ENCODE measurements at places on chromosomes 7 and 10.

DNA sequence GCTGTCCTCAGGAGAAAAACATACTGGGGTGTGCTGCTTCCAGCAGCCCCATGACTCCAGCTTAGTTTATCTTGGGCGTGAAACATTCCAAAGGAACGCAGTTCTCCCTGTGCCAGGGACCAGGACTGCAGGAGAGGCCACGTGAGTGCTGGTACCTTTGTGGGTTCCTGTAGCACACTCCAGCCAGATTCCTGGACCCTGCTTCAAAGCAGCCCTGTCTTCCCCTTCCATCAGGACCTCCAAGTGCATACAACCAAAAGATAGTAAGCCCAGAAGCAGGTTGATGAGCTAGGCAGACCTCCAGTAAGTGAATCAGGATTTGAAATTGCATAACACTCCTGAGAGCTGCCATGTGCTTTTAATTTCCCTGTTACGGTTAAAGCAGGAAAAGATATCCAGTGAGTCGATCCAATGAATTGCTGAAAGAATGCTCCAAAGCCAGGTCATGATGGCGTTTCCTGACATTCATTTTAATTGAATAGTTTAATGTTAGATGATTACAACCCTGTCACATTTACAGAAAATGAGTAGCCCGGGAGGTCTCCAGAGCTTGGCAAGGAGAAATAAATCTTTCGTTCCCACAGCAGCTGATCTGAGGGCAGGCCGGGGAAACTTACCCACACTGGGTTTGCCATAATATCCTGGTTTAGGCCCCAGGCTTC lies 38.9 kb upstream of the CPXM2 start:
- no peak for DNase-seq

DNA sequence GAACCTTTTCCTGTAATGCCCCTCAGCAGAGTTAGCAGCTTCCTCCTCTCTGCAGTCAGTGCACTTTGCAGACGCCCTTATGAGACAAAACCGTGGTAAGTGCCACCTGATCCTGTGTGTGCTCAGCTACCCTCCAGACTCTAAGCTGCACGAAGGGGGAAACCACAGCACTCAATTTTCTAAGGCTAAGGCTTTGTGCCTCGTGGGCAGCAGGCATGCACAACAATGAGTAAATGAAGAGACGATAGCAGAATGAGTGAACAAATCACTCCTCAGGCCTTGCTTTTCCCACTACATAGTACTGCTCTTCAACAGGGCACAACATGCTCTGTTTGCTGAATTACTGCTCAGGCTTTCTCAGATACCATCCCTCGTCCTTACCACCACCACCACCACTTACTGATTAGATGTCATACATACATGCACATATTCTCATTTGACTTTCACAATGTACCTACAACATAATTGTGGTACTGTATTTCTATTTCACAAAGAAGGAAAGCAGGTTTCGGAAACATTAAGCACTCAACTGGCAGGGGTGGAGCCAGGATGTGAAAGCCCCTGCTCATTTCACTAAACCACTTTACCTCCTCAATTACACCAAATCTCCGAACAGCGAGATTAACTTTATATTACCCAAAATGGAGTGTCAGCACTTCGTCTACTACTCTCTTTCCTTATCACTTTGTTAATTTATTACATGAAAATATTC lies 85.4 kb downstream of the ICA1 start:
- no peak for DNase-seq

DNA sequence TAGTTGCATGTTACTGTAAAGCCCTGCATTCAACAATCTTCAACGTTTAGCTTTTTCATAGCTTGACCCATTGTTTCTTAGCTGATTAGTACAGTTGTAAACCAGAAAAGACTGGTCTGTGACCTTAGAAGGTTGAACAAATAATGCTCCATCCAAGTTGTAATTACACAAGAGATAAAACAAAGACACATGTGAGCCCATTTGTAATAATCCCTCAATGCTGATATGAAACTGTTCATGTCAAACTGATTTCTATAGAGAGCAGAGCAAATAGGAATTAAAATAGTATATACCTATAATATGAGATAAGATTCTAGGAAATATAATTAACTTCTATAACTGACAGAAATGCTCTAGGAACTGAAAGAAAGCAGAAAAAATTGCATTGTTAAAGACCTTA lies 94.7 kb upstream of the SLC25A13 start:
- DNase-seq: no peak

DNA sequence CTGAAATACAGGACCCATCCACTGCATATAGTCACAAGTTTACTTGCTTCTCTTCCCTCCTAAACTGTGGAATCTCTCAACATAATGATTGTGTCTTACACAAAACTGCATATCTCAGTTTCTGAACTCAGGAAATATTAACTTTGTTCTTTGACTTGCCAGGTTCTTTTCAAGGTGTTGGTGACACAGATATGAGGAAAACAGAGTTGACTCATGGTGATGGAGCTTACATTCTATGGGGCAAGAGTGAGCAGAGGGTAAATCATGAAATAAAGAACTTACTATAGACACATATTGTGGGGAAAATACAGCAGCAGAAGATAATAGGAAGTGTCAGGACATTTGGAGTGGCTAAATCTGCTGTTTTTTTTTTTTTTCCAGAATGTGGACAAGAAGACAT lies 72.5 kb upstream of the IGFBP3 start:
- DNase-seq: no peak

DNA sequence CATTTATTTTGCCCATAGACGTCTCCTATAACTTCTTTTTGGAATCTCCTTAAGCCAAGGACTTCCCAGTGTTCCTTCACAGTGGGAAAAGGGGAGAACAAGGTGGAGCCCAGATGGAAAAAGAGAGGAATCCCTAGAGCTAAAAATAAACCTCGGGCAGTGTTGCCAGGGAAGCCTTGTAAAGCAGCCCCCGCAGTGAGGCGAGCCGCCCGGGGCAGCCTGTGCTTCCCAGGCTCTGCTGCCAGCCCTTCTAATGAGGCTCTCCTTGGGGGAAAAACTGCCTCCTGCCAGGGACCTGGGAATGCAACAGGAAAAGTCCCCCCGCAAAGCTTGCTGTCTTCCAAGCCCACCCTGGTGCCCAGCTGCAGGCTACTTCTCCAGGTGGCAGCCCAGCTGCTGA lies 71.7 kb downstream of the SH3PXD2A start:
- DNase-seq: no peak

GRCh38 chr10:94193466-94193924 lies 169.2 kb downstream of the NOC3L start:
- no peak for DNase-seq

GRCh38 chr10:48996-49395 lies at the start of gene TUBB8:
TUBB8 (minus strand) TSS chr10:49296; CDS start chr10:49238, 58 bp downstream.
- no peak for DNase-seq

- DNase-seq: no peak
These were observed 88.9 kb upstream of the KLF6 start for GRCh38 chr10:3873728-3874461.

- no peak for DNase-seq
These were observed 23.0 kb upstream of the TFAM start for GRCh38 chr10:58362027-58362789.

- no peak for DNase-seq
These were observed 642.1 kb upstream of the GALNT17 start for GRCh38 chr7:70489813-70490212.

- no peak for DNase-seq
These were observed 51.2 kb upstream of the CFAP46 start for GRCh38 chr10:132993271-132994184.

DNA sequence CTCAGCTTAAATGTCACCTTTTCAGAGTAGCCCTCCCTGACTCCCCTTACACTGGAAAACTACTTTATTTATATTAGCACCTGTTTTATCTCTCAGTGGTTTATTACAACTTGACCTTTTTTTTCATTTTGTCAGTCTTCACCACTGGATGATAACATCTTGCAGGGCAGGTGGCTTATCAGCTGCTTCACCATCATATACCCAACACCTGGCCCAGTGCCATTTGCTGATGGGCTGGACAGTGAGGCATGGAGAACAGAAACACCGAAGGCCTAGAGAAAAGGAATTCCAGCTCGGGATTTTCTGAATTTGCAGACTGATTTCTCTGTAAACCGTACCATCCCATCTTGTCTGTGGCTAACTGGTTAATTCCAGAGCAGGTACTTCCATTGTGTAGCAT lies 48.5 kb downstream of the SORCS3 start:
- DNase-seq: no peak

- peak; percentile 36 for DNase-seq
These were observed 48.8 kb upstream of the SMNDC1 start for GRCh38 chr10:110353244-110354119.

- no peak for DNase-seq
These were observed 11.5 kb downstream of the SHH start for GRCh38 chr7:155800741-155801267.

DNA sequence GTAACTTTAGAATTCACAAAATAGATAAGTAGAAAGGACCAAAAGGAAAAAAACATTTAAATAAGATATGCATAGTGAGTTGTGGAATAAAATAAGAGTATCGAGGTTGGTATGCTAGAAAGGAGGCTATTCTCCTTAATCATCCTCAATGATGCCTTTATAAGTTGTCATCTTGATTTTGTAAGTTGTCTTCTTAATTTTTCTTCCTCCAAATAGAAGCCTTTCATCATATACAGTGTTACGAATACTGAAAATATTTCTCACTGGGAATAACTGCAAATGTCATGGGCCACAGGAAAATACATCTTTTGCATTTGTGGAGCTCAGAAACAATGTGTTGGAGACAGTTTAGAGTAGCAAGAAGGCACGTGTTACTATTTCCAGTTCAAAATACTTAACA lies 31.5 kb upstream of the PRTFDC1 start:
- DNase-seq: no peak

DNA sequence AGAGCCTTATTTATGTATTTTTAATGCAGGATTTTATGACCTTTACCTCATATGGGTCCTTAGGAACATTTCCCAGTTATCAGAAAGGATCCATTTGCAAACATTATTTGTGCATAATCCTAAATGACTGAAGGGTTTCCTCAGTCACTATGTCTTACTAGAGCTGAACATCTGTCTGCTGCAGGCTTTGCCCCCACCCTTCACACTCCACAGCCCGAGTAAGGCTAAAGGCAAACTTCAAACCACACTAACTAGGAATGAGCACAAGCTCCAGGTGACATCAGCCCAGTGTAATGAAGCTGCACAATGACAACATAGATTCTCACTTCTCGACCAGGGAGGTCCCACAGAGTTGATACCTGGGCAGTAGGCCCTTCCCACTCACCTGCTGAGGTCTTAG lies 491.3 kb upstream of the MKI67 start:
- no peak for DNase-seq

DNA sequence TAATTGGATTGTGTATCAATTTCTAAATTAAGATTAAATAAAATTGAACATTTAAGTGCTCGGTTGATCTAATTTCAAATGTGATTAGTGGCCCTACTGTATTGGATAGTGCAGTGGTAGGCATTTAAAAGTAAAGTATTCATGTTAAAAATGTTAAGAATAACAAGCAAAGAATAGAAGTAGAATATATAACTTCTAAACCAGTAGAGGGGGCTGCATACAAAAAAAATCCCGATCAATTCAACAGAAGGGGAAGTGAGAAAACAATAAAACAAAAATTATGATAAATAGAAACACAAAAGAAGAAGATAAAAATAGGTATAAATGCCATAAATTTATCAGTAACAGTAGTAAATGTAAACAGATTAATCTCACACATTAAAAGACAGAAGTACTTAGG lies 24.9 kb upstream of the WDFY4 start:
- DNase-seq: no peak

DNA sequence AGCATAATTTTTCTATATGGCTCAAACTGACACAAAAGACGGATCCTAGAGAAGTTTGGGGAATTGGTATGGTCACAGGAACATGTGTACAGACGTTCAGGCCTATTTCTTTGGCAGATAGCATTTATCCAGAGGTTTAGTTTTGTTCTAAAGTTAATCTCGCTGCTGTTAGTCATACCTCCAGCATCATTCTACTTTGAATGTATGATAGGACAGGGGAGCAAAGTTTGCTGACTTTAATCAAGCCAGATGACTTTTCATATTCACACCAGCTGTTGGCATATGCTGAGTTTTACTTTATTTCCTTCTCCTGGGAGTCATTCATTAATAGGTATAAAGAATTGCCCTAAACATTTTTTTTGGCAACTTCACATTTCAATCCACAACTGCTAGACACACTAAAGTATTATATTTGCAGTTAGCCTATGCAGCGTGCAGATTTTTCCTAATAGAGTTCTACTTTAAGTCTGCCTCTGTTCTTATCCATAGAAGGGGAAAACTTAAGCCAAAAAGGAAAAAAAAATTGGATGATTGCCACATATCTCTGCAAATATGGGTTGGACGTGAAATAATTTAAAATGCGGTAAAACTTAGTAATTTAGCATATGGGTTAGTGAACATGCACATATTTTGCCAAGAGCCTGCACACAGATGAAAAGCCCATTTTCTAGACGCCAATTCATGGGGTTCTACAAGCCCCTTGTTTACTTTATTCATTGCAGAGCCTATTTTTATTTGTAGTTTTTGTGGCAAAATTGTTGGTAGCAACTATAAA lies 213.1 kb downstream of the C7orf25 start:
- DNase-seq: no peak
